Fibroblast of skin of scalp (primary cell): ENCODE measurements at places on chromosomes 11 and 22.
A peak's percentile ranks its signal among the peaks of the same experiment; 100 is the strongest.

DNA sequence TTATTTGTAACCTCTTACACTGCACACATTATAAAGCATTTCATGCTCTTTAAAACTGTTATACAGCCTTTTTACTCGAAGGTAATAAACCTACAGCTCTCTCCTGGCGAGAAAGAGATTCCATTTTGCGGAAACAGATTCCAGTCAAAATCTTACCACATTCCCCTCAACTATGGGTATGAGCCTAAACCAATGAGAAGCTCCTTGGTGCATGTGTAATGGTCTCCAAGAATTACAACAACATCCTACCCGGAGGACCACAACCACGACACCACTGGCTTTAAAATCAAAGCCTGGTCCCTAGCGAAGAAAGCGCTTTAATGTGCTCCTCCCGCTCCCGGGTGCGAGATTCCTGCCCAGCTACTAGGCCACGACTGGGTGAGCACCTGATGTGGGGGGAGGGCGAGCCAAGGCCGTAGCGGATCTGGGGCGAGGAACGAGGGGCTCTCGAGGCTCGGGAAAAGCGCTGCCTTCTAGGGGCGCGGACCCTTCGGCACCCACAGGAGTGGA is 821 bp downstream of the CELF1 start:
- DNase-seq: peak; percentile 59

- peak; percentile 21 for DNase-seq
These were observed 39.0 kb downstream of the ADAMTS8 start for GRCh38 chr11:130389335-130389935.

- DNase-seq: no peak
These were observed 32.9 kb downstream of the RPS6KA4 start for GRCh38 chr11:64391839-64392238.

DNA sequence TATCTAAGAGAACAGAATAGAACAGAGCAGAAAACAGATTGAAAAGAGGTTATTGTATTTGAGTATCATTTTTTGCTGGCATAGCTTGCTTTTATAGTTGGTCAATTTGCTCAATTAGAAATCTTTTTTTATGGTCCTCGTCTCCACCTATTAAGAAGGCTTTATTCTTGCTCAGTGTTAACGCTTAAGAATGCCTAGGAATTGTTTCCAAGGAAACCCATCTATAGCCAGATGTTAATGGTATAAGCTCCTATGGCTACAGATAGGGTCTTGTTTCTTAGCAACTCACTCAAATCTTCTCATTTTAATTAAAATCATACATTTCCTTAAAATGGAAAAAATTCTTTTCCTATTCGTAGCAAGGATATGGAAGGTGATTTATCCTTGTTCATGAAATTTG is 392.3 kb downstream of the TMEM135 start:
- no peak for DNase-seq

- peak; percentile 47 for DNase-seq
These were observed 79.2 kb upstream of the CEP126 start for GRCh38 chr11:101835506-101836063.

DNA sequence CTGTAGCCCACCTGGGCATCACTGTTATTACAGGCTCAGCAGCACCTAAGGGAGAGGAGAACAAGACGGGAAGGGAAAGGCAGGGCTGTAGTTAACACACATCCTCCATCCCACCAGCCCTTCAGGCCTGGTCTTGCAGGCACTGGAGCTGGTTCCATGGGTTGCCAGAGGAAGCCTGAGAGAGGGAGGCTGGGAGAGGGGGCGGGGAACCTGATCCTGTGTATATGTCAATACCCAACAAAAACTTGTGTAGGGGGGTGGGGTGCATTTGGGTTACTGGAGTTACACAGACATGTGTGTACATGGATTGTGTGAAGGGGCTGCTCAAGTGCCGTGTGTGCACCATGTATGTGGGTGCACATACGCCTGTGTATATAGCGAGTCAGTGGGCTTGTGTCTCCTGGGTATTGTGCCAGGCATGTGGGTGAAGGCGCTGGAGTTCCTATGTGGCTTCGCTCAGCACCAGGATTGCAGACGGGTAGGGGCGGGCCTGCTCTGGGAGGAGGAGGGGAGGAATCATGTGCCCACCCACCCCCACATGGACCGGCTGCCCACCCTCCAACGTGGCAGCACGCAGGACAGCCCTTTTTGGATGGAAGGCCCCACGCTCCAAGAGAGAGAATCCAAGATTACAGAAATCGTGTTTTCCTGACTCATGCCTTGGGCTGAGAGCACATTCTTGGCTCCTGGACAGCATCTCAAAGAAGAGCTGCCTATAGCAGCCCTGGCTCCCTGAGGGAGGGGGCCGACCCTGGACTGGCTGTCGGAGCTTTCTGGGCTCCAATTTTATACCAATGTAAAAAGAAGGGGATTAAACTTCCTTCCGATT is 4.2 kb upstream of the SERPINH1 start:
- DNase-seq: peak; percentile 98

DNA sequence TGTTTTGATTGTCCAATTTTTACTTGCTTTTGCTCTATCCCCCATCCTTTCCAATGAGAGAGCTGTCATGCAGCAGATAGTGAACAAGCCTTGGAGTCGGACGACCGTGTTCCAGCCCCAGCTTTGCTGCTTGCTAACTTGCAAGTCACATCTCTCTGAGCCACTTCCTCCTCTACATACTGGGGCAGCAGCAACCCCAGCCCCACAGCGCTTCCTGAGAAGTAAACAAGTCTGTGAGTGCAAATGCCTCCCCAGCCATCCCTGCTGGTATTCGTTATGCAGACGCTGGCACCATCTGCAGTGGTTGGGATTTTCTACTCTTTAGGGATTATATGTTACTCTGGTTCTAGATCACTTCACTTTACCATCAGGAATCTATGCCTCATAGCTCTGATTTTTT is 35.0 kb downstream of the TPBGL start:
- DNase-seq: no peak

- DNase-seq: no peak
These were observed 236.8 kb upstream of the NCAM1 start for GRCh38 chr11:112724496-112724790.

- no peak for DNase-seq
These were observed 29.3 kb downstream of the OR8B12 start for GRCh38 chr11:124514131-124514530.

- DNase-seq: no peak
These were observed 24.3 kb downstream of the SUSD2 start for GRCh38 chr22:24205438-24206195.

GRCh38 chr11:126945319-126945718 is 55.3 kb downstream of the KIRREL3 start:
- DNase-seq: no peak

DNA sequence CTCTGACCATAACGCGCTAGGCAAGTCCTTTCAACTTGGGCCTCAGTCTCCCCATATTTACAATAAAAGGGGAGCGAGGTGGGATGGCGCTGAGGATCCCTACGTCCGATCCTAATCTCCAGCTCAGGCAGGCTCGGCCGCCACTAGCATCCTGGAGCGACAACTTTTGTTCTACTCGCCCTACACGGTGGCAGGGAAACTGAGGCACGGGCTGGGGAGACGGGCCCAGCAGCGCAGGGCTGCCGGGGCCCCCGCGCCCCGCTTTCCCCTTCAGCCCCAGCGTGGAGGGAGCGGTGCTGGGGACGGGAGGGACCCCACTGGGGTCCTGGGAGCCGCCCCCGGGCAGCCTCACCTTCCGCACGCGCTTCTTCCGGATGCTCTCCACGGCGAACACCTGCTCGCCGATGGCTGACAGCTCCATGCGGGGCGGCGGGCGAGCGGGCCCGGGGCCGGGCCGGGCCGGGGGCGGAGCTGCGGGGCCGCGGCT is 413 bp downstream of the CBX7 start:
- DNase-seq: no peak

- peak; percentile 90 for DNase-seq
These were observed 13.0 kb upstream of the UBASH3B start for GRCh38 chr11:122642472-122642922.

DNA sequence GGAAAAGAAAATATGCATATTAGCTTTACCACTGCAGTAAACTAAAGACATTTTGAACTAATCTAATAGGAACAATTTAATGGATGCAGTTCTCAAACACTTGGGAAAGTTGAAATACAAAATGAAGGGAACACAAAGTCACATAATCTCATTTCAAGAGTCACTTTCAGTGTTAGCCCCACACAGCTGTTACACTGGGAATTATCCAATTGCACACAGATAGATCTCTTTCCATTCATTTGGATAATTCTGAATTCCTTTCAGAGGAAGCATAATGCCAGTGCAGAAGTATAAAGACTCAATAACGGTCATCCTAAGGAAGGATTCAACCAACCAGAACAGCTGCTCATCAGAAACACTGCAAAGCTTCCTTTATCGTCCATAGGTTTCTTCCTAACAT is 173.3 kb downstream of the GRIA4 start:
- no peak for DNase-seq

- no peak for DNase-seq
These were observed 44.5 kb upstream of the MMP7 start for GRCh38 chr11:102575012-102575411.

DNA sequence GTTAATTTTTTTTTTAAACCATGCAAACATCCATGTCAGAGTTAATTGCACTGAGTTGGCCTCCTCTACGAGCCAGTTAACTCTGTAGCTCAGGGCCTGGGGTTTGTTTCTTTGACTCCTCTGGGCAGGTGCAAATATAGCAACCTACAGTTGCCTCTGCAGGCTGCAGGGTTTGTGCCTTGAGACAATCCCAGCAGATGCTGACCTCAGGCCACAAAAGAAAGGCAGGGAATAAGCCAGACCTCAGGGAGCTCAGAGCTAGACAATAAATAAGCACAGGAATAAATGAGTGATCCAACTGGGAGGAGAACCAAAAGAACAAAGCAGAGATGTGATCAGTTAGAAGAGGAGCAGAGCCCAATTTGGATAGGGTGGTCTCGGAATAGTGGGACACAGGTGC is 390.8 kb downstream of the SHANK2 start:
- no peak for DNase-seq

DNA sequence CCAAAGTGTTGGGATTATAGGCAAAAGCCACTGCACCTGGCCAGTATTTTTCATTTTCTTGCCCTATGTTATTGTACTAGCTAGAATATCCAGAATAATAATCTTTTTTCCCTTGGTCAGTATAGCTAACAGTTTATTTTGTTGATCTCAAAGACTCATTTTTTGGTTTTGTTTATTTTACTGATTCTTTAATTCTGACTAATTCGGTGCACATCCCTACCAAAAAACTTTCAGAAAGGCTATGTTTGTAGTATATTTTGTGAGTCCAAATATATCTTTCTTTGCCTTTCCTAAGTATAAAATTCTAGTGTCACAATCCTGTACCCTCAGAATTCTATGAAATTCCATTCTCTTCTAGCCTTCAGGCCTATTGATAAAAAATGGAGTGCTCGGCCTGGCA is 84.3 kb downstream of the PHF21A start:
- peak; percentile 9 for DNase-seq

DNA sequence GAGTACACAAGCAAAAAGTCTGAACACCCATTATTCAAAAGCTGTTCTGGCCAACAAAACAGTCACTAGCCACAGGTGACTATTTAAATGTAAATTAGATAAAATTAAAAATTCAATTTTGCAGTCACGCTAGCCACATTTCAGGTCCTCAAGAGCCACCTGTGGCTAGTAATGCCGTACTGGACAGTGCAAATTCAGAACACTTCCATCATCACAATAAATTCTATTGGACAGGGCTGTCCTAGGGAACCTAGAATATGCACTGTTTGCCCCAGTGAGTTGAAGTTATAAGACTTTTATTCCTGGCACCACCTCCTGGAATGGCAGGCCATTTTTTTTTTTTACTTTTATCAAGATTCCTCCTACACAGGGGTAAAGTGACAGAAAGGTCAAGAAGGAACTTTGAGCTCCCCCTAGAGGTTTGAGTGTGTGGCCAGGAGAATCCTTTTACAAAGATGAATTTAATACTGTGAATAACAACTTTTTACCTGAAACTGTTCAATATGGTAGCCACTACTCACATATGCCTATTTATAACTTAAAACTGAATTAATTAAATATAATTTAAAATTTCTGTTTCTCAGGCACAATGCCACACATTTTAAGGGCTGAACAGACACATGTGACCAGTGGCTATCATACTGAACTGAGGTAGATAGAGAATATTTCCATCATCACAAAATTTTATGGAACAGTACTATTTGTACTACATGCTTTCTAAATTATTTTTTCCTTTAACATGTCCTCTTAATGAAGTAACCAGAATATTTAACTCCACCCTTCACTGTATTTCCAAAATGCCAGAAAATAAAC is 6.5 kb downstream of the MSANTD2 start:
- peak; percentile 50 for DNase-seq

- DNase-seq: peak; percentile 93
These were observed 2.3 kb downstream of the TSPAN4 start for GRCh38 chr11:844693-845644.
